ENCODE measurements at places on chromosomes 6 and 20.

DNA sequence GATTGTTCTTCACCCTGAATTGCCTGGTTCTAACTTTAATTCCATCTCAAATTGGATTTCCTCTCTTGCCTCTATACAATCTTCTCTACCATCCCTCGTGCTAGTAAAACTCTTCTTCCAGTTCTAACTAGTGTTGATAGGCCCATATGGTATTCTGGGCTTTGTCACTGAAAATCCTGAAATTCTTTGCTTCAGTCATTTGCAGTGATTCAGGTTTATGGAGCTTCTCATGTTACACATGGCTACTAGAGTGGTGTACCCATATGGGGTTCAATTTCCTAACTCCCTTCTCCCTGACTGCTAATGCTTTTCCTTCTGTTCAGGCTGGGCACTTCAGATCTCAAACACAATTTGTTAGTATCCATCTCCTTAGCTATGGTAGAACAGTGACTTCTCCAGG, 956.6 kb downstream of the KIF16B start:
- DNase-seq, result no peak

GRCh38 chr20:34873583-34874093, 982 bp upstream of the GGT7 start:
- no peak for DNase-seq

- DNase-seq, result no peak
These were observed 453.5 kb upstream of the SULF2 start for GRCh38 chr20:48238781-48239180.

GRCh38 chr6:138692978-138693909, 80.3 kb upstream of the CCDC28A start:
- DNase-seq, result peak; percentile 54

- DNase-seq, result no peak
These were observed 55.5 kb downstream of the JARID2 start for GRCh38 chr6:15301179-15302006.

- no peak for DNase-seq
These were observed 108.9 kb upstream of the SNX9 start for GRCh38 chr6:157714153-157714490.

DNA sequence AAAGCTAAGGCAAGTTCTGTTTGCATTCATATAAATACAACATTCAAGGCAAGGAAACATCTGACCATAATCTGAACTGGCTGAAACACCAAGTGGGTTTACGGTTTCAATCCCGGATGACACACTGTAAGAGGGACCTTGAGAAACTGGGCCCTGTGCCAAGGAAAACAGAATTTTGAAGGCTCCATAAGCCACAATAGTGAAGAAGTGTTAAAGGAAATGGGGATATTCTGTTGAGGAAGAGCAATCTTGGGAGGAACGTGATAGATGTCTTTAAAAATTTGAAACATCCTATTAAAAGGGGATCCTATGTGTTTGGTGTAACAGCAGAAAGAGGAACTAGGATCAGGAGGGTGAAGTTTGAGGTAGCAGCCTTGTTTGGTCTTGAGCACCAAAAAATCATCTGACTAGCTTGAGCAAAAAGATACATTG, 82.4 kb upstream of the TAB2 start:
- DNase-seq, result peak; percentile 76

- DNase-seq, result no peak
These were observed 127.0 kb downstream of the PXDC1 start for GRCh38 chr6:3624250-3625136.

- no peak for DNase-seq
These were observed 520.8 kb downstream of the KIF16B start for GRCh38 chr20:16052456-16052855.

All from A172 (cell line).